ENCODE measurements at places on chromosomes 1 and 21. TPM values are rescaled to one million over a fixed set of nuclear protein-coding genes. Genes with fewer than 3 reads are reported as not detected.

Gene FCGR3A
- 9.0 TPM for total RNA-seq

Gene GBP5
- 13.8 TPM for total RNA-seq

- no peak for DNase-seq
- H3K36me3 ChIP-seq: no peaks in the 10 kb centered on the region
- no peak overlapping the region for H3K27ac ChIP-seq
- no peak overlapping the region for H3K4me3 ChIP-seq
- H3K4me1 ChIP-seq: peaks cover 37% of the 10 kb centered on the region
These were observed 52.6 kb upstream of the LYST start for GRCh38 chr1:235919127-235919832.

DNA sequence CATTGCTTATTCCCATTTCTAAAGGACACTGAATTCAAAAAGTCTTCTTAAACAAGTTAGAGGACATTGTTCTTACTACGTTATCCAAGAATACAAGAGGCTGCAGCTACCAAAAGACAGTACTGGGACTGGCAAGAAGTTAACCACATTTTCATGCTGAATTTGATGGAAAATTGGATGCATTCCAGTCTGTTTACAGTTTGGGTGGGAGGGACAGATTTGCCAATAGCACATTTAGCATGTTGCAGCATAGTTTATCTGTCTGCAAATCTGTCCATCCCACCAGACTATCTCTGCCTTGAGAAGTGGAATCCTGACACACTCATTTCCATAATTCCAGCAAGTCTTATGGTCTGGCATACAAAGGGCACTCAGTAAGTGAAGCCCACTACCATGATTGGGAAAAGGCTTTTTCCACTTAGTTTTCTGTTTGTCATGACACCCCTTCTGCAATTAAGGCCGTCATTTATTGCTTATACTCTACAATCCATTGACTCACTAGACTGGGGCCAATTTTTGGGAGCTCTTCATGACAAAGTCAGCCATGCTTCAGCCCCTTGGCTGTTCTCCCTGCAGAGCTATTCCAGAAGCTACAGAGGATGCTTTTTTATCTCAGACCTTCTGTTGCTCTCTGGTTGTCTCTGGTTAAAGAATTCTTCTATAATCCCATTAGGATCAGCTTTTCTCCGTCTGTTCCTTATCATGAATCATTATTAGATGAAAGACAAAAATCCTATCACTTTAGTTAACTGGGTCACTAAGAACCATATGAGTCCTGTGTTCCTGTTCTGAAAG is 355.8 kb upstream of the PTBP2 start:
- no peak overlapping the region for H3K4me3 ChIP-seq
- no peak overlapping the region for H3K27ac ChIP-seq
- no peaks in the 10 kb centered on the region for H3K27me3 ChIP-seq
- no peaks in the 10 kb centered on the region for H3K36me3 ChIP-seq

DNA sequence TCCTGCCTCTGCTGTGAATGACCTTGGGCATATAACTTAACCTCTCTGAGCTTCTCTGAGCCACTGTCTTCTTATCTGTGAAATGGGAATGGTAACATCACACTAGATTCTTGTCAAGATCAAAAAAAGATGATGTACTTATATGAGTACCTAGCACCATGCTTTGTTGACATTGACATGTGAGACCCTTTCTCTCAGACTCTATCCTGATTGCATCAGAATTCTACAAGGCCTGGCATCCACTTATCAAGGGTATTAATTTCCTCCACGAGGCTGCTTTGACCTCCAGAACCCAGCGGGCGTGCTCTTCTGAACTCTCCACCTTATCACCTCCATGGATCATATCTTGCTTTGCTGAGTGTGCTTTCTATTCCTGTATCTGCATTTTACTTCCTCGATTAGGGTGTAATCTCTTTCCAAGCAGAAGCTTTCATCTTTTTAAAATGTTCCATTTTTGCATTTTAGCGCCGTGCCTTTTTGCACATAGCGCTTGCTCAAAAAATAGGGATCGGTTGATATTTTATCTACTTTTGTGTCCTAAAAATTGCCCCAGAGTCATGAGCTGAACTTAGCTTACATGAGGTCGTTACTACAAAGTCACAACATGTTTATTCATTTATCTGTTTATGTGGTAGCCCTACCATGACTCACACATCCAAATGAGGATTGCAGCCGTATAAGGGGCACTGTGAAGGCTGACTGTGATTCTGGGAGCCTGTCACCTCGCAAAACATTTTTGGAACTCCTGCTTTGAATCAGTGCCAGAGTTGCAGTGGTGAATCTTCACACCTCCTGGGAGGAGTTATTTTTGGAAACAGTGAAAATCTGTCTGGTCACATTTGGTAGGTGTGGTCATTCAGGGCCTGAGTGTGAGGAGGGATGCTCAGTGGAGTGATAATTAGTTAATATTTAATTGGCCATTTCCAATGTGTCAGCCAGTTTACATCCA is 63.2 kb downstream of the IER5 start:
- H3K27ac ChIP-seq: no peak overlapping the region
- no peak overlapping the region for H3K4me3 ChIP-seq
- H3K4me1 ChIP-seq: peaks cover 49% of the 10 kb centered on the region
- no peaks in the 10 kb centered on the region for H3K27me3 ChIP-seq

All from thymus (tissue), 14 donors.